Activated T-helper 1 cell treated with anti-CD3 and anti-CD28 coated beads, Interleukin-2, amount 50 U/mL, for 16 hours (primary cell): ENCODE measurements at places on chromosomes 2 and 18.

DNA sequence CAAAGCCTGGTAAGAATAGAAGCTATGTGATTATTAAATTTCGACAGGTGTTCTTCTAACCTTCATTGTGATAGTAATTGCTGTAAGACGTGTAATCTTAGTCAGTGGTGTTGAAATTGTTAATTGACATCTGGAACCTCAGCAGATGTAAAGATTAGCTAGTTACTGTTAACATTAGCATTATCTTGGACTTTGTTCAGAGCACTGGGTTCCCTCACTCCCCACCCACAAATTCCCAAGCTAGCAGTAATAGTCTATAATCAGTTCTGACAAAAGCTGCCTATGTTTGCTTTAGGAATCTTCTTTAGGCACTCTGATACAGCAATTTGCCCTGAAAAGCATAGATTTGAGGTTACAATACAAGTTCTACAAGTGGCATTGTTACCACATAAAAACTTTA lies 233.7 kb downstream of the EN1 start:
- no peak for DNase-seq

DNA sequence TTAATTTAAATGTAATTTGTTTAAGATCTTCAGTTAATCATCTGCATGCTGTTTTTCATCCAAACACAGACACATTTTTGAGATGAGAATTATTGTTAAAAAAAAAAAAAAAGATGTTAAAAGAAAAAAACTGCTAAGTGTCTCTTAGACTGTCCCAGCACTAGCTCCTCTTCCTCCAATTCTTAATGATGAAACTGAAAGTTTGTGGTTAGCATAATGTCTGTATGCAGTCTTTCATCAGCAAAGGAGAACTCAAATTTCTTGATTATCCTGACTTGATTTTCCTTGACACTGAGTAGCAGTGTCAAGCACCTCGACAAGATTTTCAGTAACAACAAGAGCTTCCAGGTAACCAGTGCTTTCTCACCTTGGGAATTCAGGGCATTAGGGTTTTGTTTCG lies 274.4 kb downstream of the LRRTM1 start:
- DNase-seq: no peak

- no peak for DNase-seq
Measured at GRCh38 chr2:147177071-147177857, 667.6 kb upstream of the ACVR2A start.

- no peak for DNase-seq
Measured at GRCh38 chr2:44205169-44205568, 36.5 kb downstream of the PPM1B start.

DNA sequence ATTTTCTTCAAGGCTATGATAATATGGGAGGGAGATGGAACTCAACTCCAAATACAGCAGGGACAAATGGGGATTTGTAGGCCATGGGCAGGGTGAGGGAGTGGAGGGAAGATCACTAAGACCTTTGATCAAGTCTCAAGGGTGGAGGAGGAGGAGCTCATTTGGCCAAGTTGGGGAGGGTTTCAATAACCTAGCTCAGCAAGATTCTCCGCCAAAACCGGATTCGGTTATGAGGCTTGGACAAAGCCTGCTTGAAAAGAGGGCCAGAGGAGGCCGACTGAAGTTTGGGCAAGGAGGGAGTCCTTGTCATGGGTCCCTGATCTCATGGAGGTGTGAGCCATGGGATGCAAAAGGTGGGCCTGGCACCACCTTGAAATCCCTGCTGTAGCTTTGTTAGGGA lies 68.8 kb downstream of the TSN start:
- no peak for DNase-seq

DNA sequence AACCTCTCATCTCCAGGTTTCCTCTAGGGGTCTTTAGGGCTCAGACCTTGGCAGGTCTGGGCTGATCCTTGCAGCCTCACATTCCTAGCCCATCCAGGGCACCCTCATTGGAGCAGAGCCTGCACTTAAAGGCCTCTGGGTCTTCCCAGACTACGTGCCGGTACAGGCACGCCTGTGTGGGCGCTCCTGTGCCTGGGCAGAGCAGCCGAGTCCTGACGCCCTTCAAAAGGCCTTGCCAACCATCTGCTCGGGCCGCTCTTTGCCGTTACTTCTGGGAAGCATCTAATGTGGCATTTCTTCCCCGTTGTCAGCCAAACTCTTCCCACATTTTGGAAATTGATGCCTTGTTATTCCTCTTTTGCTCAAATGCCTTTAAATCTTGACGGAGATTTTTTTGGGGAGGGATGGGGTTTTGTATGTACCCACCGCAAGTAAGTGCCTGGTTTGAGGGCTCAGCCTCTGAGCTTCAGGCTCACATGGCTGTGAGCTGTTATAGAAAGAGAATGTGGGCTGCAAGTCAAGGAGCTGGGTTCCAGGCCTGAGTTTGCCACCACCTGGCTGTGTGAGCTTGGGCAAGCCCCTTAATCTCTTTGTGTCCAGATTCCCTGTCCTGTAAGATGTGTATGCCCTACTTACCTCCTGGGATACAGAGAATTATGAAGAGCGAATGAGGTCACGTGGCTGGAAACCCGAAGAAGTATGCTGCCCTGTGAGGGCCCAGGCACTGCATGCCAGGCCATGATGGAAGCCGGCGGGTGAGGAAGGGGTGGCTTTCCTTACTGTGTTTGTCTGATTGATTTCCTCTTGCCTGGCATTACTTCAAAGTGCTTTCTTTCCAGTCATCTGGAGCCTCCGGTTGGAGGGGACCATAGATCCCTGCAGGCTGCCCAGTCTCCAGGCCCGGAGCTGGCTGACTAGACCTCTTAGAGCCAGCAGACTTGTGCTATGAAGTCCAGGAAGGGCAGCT lies 20.6 kb downstream of the EHD3 start:
- DNase-seq: no peak
